ENCODE measurements at places on chromosomes 1 and 21.

DNA sequence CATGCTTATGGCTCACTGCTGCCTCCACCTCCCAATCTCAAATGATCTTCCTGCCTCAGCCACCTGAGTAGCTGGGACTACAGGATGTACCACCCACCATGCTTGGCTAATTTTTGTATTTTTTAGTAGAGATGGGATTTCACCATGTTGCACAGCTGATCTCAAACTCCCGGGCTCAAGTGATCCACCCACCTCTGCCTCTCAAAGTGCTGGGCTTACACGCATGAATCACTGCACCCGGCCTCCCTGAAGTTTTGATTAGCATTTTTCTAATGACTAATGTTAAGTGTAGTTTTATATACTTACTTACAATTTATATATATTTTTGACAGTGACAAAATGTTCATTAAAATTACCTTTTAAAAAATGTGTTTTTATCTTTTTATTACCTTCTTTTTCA is 41.1 kb downstream of the ZNF678 start:
- peak; percentile 26 for DNase-seq

- no peak for DNase-seq
These were observed 15.4 kb downstream of the NFIA start for GRCh38 chr1:61097722-61098121.

DNA sequence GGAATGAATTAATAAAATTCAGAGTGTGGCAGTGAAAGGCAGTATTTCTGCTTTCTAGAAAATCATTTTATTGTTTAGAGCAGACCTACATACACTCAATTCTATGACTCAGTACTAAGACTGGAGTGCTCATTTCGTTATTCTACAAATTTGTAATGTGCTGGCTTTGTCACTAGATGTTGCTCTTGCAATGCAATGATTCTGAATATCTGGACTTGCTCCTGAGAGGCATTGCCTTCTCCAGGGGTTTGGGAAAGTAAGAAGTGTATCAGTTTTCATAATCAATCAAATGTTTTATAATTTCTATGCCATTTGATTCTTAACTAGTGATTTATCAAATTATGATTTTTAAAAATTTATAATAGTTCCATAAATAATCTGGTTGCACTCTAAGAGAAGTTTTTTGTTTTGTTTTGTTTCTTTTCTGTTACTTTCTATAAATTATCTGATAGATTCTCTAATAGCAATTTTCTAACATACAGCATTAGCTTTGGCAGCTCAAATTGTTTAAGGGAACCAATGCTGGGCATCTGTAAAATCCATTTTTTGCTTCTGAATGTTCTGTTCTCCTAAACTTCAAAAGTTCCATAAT is 280.5 kb upstream of the SGIP1 start:
- no peak for DNase-seq

- DNase-seq = no peak
These were observed 48.1 kb upstream of the PAXBP1 start for GRCh38 chr21:32819694-32820093.

GRCh38 chr1:11622398-11622797 is 31.8 kb downstream of the FBXO2 start:
- DNase-seq = no peak

- DNase-seq = no peak
These were observed 19.9 kb upstream of the MAGOH start for GRCh38 chr1:53258216-53258615.

DNA sequence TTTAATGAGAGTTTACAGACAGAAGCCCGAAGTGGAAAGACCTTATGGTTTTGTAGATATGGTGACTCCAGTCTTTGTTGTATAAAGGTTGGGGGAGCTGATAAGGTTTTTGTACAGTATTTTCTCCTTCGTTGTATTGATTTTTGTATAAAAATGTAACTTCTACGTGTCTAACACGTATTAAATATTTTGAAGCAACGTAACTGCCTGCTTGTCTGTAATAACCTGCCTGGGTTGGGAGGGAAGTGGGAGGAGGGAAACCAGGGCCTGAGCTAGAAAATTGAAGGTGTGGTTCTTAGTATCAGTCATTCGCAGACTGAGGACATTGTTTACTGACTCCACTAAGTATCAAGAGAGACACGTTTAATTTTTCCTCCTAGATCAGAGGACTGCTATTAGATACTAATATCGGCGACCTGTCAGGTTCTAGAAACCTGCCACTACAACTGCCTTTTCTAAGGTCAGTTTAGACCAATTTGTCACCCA is 2.2 kb downstream of the IER5 start:
- no peak for DNase-seq

DNA sequence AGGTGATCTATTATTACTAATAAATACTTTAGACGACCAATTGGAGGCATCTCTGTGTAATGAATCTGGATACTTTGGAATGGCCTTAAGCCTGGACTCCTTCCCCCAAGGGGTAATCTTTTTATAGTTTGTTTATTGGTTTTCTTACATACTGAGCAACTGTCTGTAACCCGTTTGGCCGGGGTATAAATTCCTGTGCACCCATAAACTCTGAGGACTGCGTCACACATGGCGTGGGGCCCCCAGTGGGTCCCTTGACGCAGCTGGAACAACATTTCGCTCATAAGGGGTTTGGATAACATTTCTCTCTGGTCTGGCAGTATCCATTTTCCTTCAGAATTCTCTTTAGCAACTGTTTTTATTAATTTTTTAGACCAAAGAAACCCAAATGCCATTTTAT is 26.5 kb downstream of the SCCPDH start:
- no peak for DNase-seq

DNA sequence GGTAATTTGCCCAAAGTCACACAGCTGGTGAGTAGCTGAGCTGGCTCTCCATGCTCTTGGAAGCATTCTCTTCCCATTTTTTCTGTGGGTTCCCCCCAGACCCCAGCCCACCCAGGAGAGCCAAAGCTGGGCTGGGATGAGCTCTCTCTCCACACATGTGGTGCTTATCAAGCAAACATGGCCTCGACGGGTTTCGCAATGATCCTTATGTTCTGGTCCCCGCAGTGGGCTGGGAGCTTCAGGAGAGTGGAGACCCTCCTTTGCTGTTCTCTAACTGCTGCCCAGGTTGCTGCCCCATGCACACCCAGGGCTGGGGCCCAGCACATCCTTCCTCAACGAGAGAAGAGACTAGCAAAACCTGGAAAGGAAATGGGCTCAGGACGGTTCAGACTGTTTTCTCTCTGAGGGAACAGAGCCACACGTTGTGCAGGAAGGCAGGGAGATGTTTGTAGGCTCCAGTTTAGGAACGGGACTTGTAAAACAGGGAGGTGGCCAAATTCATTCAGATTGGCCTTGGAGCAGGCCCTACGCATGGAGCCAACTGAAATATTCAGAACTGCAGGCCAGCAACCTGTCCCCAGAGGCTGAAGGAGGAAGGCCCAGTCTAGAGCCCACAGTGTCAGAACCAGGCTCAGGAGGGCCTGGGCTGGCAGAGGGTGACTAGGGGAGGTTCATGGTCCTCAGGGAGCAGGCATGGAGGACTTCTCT is 27.2 kb upstream of the CSF1 start:
- no peak for DNase-seq

DNA sequence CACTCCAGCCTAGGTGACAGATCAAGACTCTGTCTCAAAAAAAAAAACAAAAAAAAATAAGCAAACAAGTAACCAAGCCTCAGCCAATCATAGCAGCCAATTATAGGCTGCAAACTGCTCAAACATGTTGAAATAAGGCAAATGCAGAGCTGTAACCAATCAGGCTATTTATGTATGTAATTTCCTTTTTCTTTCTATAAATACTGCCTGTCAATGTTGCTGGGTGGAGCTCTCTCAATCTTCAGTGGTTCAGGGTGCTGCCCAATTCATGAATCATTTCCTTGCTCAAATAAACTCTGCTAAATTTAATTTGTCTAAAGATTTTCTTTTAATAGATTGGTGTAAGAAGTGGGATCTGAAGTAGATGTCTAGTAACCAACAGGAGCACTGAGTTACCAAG is 11.6 kb upstream of the CD1D start:
- no peak for DNase-seq

DNA sequence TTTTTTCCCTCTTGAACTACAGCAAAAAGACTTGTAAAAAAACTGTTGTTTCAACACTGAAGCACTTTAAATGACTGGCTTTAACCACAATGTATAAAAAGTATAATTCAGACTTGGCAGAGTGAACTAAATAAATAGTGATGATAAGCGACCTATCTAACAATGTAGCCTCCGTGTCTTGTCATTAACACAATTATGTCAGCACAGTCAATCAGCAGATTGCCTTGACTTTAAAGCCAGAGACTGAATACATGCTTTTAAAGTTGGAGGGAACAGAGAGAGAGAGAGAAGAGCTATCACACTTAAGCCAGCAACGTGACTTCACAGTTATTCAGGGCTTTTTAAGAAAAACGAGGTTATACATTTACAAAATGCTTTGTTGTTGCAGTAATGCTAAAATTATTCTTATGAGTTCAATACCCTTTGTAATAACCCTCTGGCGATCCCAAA is 378.1 kb downstream of the LMO4 start:
- no peak for DNase-seq

DNA sequence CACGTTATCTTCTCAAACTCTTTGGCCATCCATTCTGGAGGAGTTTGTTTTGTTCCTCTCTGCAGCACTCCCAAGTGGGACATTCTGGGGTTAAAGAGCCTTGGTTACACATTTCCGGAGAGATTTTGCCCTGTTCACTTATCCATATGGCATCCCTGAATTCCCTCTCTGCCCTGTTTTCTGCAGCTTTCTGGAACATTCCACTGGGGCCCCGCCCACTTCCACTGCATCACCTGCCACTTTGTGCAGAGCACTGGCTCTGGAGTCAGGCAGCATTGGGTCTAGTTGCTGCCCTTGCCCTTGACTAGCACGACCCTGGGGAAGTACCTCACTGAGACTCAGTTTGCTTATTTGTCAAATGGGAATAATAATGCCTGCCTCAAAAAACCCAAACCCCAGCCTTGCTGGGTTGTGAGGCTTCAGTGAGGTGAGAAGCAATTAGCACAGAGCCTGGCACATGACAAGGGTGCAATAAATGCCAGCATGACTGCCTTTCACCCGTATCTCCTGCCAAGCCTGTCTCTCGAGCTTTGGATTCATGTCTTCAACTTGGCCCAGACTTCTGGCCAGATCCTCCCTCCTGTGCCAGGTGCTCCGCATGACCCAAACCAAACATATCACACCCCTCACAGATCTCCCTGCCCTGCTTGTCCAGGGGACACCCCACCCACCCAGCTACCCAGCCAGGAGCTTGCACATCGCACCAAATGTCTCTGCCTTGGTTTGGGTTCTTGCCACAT is 38.3 kb downstream of the IL6R start:
- no peak for DNase-seq

DNA sequence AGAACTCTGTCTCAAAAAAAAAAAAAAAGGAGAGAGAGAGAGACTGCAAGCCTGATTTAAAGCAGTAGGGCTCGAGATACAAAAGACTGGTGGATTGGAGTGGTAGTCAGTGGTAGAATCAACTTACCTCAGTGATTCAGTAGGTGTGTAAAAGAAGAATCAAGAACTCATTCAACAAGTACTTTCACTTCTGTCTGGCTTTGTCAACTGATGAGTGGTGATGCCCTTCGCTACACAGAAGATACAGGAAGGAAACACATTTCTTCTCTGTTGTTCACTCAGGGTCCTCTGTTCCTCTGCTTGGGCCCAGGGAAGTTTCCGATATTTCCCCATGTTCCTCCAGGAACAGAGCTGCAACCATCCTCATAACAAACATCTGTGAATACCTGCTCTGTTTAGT is 68.6 kb upstream of the COG2 start:
- DNase-seq = no peak

GRCh38 chr1:118381197-118381869 is 196.3 kb upstream of the SPAG17 start:
- DNase-seq = no peak

GRCh38 chr1:150366416-150367296 is 2.7 kb downstream of the RPRD2 start:
- DNase-seq = no peak

- no peak for DNase-seq
These were observed 124.6 kb downstream of the PRDM2 start for GRCh38 chr1:13824626-13825025.

- no peak for DNase-seq
These were observed 9.2 kb upstream of the PPFIA4 start for GRCh38 chr1:203017061-203017460.

DNA sequence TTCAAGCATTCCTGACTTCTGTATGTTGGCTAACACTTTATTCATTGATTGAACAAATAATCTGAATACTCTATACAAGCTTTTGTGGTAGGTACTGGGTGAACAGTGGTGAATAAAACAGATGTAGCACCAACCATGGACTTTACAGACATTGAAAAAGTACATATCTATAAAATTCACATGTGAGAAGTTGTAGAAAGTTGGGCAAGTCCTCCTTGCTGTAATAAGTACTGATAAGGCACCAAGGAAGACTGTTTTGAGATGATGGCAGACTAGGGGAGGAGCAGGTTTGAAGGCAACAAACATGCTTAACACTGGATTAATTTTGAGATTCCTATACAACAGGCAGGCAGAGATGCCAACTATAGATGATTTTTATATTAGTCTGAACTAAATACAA is 42.4 kb downstream of the RNF2 start:
- no peak for DNase-seq

- no peak for DNase-seq
These were observed 23.9 kb downstream of the WDR64 start for GRCh38 chr1:241675983-241676382.

DNA sequence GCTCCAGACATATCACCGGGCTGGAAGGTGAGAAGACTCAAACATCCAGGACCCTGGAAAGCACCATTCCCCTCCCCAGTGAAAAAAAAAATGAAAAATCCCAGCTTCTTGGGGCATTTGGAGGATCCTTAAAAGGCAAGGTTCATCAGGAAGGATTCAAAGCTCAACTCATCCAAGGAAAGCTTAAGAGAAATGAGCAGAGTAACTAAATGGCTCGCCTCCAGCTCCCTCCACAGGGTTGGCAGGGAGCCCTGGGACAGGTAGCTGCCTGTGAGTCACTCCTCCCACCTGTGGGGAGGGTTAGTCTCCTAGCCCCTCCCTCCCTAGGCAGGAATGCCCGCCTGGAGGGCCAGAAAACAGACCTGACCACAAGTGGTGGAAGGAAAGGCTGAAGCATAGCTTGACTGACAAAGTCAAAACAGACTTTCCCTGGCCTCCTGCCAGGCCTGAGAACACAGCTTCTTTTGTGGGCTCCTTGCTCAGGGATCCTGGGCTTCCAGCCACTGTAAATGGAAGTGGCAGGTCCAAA is 712 bp upstream of the LAMB3 start:
- no peak for DNase-seq

DNA sequence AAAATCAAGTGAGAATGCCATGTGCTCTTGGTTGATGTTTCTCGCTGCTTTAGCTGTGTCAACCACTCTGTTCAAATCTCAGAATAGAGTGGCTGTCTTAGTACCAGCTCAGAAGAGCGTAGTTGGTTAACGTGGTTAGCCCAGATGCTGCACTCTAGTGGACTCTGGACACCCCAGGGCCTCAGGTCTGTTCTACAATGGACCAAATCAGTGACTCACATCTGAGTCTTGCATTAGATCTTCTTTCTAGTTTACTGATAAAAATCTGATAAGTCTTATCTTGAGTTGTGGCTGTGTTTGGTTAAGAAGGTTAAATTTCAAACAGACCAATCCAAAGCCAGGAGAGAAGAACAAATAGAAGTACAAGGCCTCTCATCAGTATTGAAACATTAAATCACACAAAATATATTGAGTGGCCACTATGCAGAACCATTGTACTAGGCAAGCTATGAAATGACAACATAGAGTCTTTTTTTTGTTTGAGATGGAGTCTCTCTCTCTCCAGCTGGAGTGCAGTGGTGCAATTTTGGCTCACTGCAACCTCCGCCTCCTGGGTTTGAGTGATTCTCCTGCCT is 104.1 kb downstream of the NR5A2 start:
- DNase-seq = peak; percentile 37

Measured in non-pigmented ciliary epithelial cell (primary cell).